Anterior cingulate cortex (tissue), 58 donors: ENCODE measurements at places on chromosomes 5 and 9.

- DNase-seq: no peak
Measured at GRCh38 chr5:170563824-170564567, 60.2 kb downstream of the KCNIP1 start.

- no peak for DNase-seq
Measured at GRCh38 chr5:116573702-116574366, 789 bp downstream of the SEMA6A start.

GRCh38 chr5:41809128-41809527, 61.1 kb downstream of the OXCT1 start:
- no peak for DNase-seq

- no peak for DNase-seq
Measured at GRCh38 chr5:97000391-97000790, 64.5 kb downstream of the LNPEP start.

DNA sequence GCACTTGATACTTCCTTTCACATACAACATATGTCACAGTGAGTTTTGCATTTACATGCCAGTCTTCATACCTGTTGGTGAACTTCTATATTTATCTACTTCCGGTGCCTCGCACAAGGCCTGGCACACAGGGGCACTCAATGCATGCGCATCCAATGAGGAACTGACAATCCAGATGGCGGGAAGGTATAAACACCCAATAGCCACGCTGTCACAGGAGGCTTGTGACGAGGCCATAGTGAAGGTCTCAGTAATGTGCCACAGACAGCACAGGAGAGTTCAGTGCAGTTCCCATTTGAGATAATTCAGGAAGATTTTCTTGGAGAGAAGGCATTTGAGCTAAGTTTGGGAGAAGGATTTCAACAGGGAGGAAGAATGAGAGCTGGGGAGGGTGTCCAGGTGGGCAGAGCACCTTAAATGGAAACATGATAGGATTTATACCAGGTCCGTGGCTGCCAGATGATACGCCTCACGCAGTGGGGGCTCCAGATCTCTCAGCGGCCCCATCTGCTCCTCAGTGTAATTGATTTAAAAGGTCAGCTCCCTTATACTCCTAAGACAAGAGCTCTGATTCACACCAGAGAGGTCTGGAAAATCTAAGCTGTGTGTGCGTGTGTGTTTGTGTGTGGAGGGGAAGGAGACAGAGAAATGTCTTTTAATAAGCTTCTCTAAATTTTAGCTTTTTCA, 206.2 kb downstream of the DCP2 start:
- no peak for DNase-seq

DNA sequence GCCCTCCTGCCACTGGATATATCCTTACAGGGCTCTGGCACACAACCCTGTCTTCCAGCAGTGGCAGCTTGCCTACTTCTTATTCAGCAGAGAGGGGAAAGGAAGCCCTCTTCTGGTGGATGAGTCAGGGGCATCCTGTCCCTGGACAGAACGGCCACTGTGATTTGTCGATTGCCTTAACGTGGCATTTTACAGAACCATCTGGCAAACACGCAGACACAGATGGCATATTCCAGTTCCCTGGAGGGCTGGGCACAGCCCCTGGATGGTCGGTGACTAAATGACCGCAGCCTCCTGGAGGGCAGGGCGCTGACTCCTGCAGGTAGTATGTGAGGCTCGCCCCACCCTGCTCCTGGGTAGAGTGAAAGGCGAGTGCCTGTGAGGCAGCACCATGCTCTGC, 62.1 kb downstream of the DCP2 start:
- DNase-seq: no peak

- DNase-seq: no peak
Measured at GRCh38 chr5:176740702-176741496, 69.5 kb upstream of the UNC5A start.
